ENCODE measurements at places on chromosomes 6 and 20.
A peak's percentile ranks its signal among the peaks of the same experiment; 100 is the strongest.

GRCh38 chr6:27255866-27256265 is 8.4 kb downstream of the PRSS16 start:
- no peak for DNase-seq

DNA sequence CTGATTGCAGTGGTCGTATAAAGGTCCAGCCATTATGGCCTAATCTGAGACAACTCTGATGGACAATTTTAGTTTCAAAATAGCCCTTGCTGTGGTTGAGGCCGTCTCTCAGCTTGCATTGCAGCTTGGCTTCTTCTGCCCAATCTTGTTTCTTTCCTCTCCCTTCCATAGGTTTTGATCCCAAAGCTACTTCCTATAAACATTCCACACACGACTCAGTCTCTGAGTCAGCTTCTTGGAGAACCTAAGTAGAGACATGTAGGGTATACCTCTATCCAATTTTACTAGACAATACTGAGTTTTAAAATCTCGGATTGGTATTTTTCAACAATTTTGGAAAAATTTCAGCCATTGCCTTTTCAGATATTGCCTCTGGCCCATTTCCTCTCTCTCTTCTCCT is 13.4 kb downstream of the IYD start:
- no peak for DNase-seq

DNA sequence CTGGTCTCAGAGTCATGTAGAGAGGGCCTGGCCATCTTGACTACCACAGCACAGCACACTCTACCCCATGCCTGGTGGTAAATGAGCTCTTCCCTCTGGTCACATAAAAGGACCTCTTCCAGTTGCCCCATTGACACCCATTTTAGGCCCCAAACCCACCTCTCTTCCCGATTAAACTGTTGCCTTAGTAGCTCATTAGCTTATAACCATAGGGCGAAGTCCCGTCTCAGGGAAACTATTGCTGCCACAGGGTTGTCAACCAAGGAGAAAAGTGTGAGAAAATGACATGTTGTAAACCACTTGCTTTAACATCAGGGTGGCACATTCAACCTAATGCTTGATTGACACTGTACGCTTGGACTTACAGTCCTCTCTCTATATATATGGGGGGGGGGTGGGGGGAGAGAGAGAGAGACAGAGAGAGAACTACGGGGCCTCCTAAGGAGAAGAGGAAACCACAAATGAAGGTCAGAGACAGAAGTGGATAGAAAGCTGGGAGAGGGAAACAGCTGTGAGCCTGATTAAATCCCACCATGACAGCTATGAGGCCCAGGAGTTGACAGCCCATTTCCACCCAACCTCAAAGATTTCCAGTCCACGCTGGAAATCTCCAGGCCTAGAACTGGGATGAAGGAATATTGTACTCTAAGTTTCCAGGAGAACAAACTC is 14.9 kb upstream of the BTN1A1 start:
- DNase-seq: no peak

- no peak for DNase-seq
These were observed 47.8 kb downstream of the ELOVL5 start for GRCh38 chr6:53300656-53301551.

GRCh38 chr20:41329435-41330342 is 10.9 kb upstream of the LPIN3 start:
- peak; percentile 17 for DNase-seq

GRCh38 chr6:15510121-15510520 is 152.7 kb downstream of the DTNBP1 start:
- no peak for DNase-seq

- DNase-seq: no peak
These were observed 263.5 kb downstream of the TFAP2A start for GRCh38 chr6:10151144-10151915.

- no peak for DNase-seq
These were observed 20.1 kb upstream of the HECA start for GRCh38 chr6:139114746-139115145.

GRCh38 chr20:1003920-1004697 is 2.0 kb upstream of the RSPO4 start:
- DNase-seq: no peak

- no peak for DNase-seq
These were observed 45.4 kb upstream of the AIG1 start for GRCh38 chr6:143015300-143015706.

DNA sequence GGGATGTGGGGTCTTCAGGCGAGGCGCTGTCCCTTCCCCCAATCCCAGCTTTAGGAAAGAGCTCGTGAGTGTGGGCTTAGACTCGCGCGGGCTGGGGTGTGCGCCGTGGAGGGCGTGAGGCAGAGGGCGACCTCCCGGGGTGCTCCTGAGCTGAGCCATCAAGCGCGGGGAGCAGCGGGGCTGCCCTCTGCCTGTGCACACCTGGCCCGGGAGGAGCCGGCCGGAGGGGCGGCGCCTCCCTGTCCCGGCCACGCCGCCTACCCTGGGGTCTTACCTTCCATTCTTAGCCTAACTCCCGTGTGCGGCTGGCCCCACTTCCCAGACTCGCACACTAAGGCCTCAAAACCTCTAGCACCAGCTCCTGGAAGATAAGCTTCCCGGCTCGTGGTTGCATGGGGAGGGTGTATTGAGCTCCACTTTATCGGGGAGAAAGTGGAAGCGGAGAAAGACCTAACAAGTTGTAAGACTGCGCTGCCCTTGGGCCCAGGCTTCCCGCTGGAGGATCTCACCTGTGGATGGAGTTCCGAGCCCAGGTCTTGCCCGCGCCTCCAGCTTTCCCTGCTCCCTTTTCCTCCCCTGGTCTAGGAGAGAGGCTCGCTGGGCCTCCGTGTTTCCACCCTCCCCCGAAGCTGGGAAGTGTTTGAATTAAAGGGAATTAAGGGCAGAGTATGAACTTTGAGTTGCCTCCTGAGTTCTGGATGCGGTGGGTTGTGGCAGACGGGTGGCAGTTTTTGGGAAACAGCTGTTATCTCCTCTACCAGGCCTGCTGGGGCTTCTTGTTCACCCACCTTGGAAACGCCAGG is 1.2 kb downstream of the DNMT3B start:
- no peak for DNase-seq

DNA sequence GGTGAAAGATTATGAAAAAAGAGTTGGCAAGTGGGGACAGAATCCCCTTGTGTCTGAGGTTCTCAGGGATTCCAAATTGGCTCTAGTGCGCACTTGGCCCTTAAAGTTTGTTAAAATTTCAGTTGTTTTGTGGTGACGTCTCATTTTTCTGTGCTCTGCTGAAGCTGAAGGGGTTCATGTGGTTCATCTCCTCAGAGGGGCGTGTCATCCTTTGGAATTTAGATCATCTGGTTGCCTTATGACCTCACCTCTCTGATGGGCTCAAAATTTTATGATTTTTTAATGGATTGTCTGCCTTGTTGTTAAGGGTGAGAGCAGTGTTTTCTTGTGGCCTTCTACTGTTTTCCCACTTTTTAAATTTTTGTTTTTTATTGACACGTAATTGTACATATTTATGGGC is 20.3 kb downstream of the CYB5R4 start:
- DNase-seq: no peak

- no peak for DNase-seq
These were observed 126.5 kb upstream of the B3GAT2 start for GRCh38 chr6:71083308-71083820.

DNA sequence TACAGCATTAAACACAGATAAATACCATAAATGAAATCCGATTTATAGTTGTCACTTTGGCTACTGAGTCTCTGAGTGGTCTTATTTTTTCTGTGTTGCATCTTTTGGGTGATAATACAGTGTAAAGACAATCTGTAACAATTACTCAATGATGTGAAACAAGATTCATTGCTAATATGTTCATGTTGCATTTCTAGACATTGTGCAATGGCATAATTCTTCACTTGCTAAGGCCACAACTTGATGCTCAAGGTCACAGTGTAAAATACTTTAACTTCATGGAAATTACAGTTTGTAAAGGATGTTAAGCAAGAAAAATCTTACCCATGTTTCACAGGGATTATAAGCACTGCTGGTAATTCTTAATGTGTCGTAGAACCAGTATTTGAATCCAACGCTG is 74.9 kb upstream of the SMLR1 start:
- DNase-seq: no peak

DNA sequence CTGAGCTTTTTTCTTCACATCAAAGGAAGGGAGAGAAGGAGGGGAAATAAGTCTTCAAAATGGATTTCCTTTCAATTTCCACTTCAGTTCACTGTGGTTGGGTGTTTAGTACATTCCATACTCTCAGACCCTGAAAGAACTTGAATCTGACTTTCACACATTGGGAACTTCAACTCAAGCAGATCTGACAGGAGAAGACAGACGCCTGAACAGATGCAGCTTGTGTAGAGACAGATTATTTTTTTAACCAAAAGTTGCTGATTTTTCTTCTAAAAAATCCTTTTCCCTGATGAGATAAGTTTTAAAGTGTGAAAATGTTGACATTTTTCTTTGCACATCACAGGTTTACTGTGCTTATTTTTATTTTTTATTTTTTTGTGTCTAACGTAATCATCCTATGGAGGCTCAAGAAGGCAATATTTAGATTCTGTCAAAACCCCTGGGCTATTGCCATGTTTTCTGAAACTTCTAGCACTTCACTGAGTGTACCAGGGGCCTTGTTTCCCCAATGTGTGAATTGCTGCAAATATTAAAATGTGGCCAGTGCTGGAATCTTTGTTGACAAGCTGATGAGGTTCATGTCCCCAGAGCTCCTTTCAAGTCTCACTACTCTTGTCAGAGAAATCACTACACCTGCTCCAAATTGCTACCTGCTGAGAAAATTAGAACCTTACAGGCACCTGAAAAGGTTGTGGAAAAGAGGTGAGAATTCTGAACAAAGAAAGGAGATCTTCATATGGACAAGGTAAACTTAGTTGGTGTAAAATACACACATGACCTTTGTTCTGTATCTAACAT is 214.8 kb upstream of the BTBD3 start:
- no peak for DNase-seq

- no peak for DNase-seq
These were observed 906 bp upstream of the FOXP4 start for GRCh38 chr6:41545247-41545702.

- no peak for DNase-seq
These were observed 6.3 kb upstream of the CSE1L start for GRCh38 chr20:49039854-49040253.

DNA sequence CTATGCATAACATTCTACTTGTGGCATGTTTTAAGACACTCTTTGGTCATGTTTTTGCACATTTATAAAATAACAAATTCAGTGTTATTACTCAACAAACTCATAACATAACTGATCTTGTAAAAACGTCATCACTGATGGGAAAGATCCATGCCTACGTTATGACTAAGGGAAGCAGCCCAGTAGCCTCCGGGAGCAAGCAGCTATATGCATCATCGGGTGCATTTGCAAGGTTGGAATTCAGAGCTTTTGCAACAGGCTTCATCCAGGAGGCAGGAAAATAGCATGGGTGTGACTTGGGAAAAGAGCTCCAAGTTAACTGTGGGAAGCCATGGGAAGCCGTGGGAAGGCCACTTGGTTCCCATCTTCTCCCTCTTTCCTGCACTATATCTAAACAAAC is 271.6 kb upstream of the SGK1 start:
- no peak for DNase-seq

- DNase-seq: no peak
These were observed 204.5 kb downstream of the UBE3D start for GRCh38 chr6:82861121-82861520.

GRCh38 chr6:30450909-30451841 is 38.1 kb upstream of the HLA-E start:
- no peak for DNase-seq

DNA sequence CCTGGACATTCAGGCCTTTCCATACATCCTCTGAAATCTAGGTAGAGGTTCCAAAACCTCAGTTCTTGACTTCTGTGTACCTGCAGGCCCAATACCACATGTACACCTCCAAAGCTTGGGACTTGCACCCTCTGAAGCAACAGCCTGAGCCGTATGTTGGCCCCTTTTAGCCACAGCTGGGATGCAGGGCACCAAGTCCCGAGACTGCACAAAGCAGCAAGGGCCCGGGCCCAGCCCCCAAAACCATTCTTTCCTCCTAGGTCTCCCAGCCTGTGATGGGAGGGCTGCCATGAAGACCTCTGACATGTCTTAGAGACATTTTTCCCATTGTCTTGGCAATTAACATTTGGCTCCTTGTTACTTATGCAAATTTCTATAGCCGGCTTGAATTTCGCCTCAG is 107.4 kb upstream of the FRMD1 start:
- DNase-seq: no peak

- no peak for DNase-seq
These were observed 11.0 kb downstream of the ARMC12 start for GRCh38 chr6:35747877-35748276.

GRCh38 chr6:2116496-2116895 is 128.9 kb downstream of the GMDS start:
- DNase-seq: no peak

- no peak for DNase-seq
These were observed 395.9 kb downstream of the SAMD5 start for GRCh38 chr6:147904416-147904815.

GRCh38 chr20:25499855-25500434 is 85.4 kb downstream of the NINL start:
- DNase-seq: no peak

DNA sequence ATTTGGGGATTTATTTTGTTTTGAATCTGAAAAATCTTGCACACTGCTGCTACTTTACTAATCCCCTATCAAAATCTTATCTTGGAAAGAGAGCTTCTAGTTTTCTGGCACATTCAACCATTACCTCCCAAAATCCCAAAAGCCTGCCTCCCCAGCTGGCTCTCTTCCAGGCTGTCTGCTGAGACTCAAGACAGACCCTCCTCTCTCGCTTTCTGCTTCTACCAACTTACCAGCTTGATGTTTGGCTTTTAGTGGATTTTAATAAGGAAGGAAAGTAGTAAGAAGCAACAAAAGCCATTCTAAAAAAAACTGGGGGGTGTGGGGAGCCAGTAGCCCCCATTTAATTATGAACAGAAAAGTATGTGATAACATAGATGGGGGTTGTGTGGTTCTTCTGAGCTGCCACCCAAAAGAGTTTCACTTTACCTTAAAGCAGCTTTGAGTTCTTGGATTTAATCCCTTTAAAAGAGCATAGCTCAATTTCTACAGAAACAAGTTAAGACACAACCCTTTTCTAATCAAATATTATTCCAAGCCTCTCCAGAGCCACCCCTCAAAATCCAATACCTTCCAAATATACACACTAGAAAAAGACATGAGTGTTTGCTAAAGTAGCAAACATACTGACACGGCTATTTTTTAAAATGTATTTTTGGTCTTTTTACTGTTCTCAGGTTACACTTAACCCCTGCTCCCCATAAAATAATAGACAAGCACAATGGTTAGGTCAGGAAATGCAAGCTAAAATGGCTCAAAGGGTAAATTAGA is 71.7 kb downstream of the ATP9A start:
- DNase-seq: no peak

Measured in C1 segment of cervical spinal cord (tissue), 14 donors.